Esophagus muscularis mucosa (tissue), 4 donors: ENCODE measurements at places on chromosomes 4 and X. TPM values are rescaled to one million over a fixed set of nuclear protein-coding genes. Genes with fewer than 3 reads are reported as not detected.

DNA sequence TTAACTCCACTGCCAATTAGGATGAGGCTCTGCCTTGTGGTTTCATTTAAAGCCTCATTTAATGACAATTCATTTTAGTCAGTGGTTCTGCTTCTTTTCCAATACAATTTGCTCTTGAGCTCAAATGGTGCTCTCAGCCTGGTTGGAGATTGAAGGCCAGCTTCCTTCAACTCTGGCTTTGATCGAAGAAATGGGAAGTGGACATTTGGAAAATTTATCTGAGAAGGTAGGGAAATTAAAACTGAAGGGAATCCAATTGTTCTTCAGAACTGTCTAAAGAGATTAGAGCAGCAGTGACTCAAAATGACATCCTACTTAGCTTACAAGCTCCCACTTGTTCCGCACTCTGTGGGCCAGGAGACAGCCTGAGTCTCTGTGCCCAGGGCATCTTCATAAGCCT, 206.8 kb downstream of the SMARCA1 start:
- no peak for DNase-seq

GRCh38 chr4:10336471-10336870, 120.8 kb downstream of the ZNF518B start:
- no peak for DNase-seq

MBNL3 gene
- total RNA-seq, result 10.4 TPM

CYTL1 gene
- total RNA-seq, result 2.0 TPM

DNA sequence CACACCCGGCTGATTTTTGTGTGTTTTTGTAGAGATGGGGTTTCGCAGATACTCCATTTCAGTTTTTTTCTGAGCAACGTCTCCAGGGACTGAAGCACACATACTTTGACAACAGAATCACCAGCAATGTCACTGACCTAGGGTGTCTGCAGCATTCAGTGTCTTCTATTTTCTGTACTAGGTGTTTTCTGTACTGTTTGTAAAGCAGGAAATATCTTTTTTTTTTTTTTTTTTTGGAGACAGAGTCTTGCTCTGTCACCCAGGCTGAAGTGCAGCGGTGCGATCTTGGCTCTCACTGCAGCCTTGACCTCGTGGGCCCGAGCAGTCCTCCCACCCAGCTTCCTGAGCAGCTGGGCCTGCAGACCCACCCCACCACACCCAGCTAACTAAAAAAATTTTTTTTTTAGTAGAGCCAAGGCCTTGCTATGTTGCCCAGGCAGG, 8.9 kb downstream of the ADD1 start:
- DNase-seq, result no peak

DNA sequence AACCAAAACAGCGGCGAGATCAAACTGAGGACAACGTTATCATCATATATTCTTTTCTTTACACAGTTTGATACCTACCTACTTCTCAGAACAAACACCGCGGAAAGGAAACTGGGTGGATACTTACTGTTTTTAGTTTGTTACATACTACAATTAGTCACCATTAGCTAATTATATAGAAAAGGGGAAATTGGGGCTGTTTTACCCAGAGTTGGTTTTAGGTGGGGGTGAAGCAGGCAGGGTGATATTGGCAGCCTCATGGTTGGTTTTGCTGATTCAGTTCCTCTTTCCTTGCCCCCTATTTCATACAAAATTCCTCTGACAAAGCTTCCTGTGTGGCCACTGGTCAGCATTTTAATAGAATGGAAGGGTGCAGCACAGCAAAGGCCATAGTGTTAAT, 77.8 kb downstream of the SORBS2 start:
- peak; percentile 14 for DNase-seq

- no peak for DNase-seq
Observed at GRCh38 chr4:159484864-159485263, 382.0 kb downstream of the RAPGEF2 start.

DNA sequence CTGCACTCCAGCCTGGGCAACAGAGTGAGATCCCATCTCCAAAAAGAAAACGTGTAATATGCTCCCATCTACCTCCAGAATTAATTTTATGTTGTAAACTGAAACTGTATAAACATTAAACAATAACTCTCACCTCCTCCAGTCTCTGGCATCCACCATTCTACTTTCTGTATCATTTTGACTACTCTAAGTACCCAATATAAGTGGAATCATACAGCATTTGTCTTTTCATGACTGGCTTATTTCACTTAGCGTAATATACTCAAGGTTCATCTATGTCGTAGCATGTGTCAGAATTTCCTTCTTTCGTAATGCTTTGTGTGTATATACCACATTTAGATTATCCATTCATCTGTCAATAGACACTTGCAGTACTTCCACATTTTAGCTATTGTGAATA, 20.6 kb downstream of the F8 start:
- no peak for DNase-seq

GRCh38 chr4:173546776-173547175, 16.7 kb upstream of the HAND2 start:
- no peak for DNase-seq

GRCh38 chr4:39730072-39730471, 32.1 kb downstream of the UBE2K start:
- no peak for DNase-seq

RASGEF1B gene
- 18.6 TPM for total RNA-seq

DNA sequence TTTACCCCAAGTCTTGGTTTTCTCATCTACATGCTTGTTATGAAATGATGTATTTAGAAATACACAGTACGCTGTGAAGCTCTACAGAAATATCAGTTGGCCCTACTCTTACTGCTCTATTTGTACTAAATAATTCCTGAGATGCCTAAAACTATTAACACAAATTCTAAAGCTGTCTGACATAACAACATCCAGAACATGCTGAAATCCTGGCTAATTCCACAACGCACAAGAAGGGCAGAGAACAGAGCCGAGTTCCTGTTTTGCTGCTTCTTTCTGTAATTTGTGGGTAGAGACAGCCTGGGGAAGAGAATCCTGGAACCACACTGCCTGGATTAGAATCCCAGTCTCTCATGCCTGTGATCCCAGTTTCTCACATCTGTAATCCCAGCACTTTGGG, 59.0 kb downstream of the ZNF827 start:
- no peak for DNase-seq

DNA sequence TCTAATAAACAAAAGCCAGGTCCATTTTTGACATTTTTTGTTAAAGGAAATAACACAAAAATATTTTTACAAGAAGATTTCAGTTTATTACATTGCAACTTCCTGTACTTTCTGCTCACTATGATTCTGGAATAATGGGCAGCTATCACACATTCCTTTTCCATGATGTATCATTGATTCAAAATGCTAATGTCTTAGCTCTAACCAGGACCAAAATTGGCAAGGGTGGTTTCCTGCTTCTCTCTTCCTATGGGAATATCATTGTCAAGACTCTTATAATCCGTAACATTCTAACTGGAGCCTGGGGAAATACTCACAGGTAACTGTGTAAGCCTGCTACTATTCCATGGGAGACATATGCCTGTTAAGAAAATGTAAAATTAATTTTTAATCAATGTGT, 218.6 kb downstream of the DCAF12L2 start:
- DNase-seq, result no peak

DNA sequence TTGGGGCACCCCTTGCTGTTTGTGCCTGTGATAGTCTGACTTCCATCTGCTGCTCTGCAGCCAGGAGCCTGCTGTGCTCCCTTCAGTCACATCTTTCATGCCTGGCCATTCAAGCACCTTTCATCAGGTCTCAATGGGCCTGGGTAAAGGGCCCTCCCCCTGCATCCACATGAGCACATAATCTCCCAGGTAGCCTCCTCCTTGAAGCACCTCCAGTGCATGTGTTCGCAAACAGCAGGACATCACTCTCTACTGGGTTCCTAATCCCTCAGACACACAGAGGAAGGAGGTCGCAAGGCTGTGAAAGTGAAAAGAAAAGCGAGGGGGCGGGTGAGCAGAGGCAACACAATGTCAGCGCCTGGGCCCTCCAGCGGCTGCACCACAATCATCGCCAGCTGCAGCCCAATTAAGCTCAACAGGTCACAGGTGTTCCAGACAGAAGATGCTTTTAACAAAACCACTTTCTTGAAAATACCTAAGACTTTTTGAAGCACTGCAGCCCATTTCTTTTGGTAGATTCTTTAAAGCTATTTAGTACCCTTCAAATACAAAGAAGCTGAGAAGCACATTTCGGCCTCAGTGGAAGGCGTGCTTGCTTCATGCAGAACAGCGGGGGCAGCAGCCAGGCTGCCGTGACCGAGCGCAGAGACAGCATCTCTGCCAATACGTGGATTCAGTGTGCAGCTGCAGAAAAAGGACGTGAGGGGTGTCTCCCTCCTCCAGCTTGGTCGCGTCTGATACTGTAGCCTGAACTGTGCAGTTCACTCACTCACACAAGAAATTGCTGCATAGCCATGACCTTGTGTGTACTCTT, 92.2 kb upstream of the SPRY1 start:
- no peak for DNase-seq

DNA sequence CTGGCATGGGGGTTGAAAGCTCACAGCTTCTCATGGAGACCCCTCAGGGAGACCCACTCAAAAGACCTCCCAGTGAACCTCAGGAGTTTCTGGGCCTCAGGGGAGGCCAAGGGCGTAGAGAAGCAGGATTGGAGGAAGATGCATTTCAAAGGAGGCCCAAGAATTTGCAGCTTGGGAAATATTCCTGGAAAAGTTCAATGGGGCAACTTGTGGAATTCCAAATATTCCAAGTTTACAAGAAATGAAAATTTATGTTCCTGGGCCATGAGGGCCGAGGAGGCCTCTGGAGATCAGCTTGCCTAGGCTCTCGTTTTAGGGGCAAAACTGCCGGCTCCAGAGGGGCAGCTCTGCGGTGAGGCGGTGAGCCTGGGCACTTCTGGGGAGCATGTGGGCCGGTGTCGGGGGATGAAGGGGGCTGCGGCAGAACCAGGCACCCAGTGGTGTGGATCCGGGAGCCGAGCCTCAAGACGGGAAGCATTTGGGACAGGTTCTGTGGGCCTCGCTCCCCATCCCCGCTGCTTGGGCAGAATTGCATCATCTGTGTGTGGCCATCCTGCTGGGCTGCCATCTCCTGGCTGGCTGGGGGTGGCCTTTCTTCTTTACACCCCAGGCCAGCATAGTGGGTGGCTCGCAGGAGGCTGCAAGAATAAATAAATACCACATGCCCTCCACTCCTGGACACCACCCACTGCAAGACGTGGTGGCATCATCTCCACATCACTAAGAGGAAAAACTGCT, 54.6 kb upstream of the GPR78 start:
- no peak for DNase-seq
